Kidney tubule cell (primary cell): ENCODE measurements at places on chromosomes 4 and X.

DNA sequence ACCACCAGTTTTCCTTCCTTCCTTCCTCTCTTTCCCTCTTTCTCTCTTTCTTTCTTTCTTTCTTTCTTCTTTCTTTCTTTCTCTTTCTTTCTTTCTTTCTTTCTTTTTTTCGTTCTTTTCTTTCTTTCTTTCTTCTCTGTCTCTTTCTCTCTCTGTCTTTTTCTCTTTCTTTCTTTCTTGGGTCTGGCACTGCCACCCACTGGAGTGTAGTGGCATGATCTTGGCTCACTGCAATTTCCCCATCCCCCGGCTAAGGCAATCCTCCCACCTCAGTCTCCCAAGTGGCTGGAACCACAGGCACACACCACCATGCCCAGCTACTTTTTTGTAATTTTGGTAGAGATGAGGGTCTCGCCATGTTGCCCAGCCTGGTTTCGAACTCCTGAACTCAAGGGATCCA, 51.6 kb upstream of the NHS start:
- DNase-seq = no peak

- no peak for DNase-seq
These were observed 49.7 kb upstream of the ELOVL6 start for GRCh38 chr4:110248100-110248499.

GRCh38 chr4:162610116-162610515, 446.3 kb upstream of the FSTL5 start:
- DNase-seq = no peak

DNA sequence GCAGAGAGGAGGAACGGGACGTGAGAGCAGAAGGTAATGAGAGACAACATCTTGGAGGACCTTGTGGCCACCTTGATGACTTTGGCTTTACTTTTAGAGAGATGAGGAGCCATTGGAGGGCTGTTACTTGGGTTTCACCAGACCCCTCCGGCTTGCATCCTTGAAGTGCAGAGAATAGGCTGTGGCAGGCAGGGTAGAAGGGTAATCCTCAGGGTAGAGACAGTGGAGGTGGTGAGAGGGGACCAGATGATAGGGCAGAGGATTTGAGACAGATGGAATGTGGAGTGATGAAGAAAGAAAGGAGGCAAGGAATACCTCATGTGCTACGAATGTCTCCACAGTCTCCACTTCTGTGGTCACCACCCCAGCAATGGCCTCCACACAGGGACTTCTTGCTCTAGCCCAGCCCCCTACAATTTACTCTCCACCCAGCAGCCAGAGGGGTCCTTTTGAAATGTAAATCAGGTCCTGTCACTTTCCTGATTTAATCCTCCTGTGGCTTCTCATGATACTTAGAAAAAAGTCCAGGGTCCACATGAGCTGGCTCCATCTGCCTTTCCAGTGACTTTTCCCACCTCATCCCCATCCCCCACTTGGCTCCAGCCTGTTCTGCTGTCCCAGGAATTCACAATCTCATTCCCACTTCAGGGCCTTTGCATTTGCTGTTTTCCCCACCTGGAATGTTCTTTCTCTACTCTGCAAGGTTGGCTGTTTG, 115.0 kb downstream of the PJA1 start:
- DNase-seq = no peak

- DNase-seq = no peak
These were observed at the start of gene KLHL5 for GRCh38 chr4:39062094-39062769. KLHL5 (plus strand) TSS chr4:39062232; CDS start chr4:39062653, 421 bp downstream.

- no peak for DNase-seq
These were observed 107.5 kb downstream of the STK32B start for GRCh38 chr4:5158825-5159224.

GRCh38 chr4:137804906-137805495, 272.7 kb upstream of the PCDH18 start:
- no peak for DNase-seq
